ENCODE measurements at places on chromosomes 2 and 18. TPM values are rescaled to one million over a fixed set of nuclear protein-coding genes. Genes with fewer than 3 reads are reported as not detected.

GPR39 gene
- not detected for total RNA-seq

APOB gene
- total RNA-seq: 0.40 TPM

MBOAT2 gene
- total RNA-seq: 4.9 TPM

CXCR4 gene
- total RNA-seq: 30.5 TPM

SLC19A3 gene
- 0.07 TPM for total RNA-seq

LCT gene
- total RNA-seq: not detected

MERTK gene
- total RNA-seq: 33.6 TPM

RSAD2 gene
- 0.66 TPM for total RNA-seq

TRIM43 gene
- not detected for total RNA-seq

- no peak for DNase-seq
Observed at GRCh38 chr18:39037925-39038324, 1472.3 kb upstream of the CELF4 start.

- no peak for DNase-seq
Observed at GRCh38 chr2:145615626-145616025, 1095.7 kb upstream of the ZEB2 start.

DNA sequence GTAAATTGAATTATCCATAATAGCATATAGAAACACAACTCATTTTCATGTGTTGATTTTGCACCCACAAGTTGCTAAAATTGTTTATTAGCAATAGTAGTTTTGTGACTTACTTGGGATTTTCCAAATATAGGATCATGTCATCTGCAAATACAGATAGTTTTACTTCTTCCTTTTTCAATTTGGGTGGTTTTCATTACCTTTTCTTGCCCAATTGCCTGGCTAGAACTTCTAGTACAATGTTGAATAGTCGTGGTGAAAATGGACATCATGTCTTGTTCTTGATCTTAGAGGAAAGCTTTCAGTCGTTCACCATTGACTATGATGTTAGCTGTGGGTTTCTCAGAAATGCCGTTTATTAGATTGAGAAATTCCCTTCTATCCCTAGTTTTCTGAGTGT lies 60.2 kb upstream of the TCF7L1 start:
- no peak for DNase-seq

DNA sequence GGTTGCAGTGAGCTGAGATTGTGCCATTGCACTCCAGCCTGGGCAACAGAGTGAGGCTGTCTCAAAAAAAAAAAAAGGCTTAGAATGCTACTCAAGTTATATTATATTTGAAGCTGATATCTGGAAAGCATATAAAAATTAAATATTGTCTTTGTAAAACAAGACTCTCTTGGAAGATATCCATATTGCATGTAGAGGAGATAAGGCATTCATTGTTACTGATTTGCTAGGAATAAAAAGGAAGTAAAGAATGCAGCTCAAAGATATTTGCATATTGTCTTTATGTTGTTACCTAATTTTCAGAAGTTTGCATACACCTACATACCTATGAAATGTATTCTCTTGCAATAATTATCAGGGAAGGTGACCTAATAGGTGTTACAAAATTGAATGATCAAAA lies 79.4 kb downstream of the MYOM1 start:
- DNase-seq: no peak

DNA sequence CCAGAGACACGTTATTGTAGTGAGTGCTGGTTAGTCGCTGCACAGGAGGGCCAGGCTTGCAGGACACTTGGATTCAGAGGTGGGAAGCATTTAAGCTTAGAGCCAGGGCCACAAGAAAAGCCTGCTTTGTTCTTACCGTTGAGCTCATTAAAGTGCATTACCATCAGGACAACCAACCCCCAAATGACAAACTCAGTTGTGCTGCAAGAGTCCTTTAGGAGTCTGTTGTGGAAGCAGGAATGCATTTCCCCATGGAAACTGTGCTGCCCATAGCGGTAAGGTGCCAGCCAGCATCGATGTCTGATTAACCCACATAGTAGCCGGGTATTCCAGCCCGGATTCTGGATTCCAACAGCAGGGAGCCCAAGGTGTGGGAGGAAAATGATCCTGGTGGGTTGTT lies 23.4 kb upstream of the REEP1 start:
- no peak for DNase-seq

DNA sequence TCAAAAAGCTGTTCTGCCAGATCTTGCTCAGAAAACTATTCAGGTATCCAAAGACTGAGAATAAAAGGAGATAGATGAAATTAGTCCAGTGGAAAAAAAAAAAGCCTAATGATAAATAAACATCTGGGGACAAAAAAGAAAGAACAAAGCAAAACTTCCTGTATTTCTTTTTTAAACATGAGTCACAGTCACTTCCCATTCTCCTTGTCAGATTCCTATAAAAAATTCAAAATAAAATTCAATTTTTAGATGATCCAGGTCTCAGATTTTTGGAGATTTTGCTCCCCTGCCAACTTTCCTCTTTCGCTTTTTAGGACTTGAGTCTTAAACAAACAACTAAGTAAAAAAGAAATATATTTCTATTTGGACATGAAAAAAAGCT lies 127.4 kb downstream of the MEIS1 start:
- DNase-seq: no peak

- no peak for DNase-seq
Observed at GRCh38 chr2:19536136-19536535, 177.7 kb upstream of the OSR1 start.

- no peak for DNase-seq
Observed at GRCh38 chr18:69854455-69854854, 93.2 kb downstream of the CD226 start.

GRCh38 chr2:96241900-96242611 lies 23.7 kb downstream of the TMEM127 start:
- DNase-seq: peak; percentile 63
